ENCODE measurements at places on chromosomes 7 and 10.

DNA sequence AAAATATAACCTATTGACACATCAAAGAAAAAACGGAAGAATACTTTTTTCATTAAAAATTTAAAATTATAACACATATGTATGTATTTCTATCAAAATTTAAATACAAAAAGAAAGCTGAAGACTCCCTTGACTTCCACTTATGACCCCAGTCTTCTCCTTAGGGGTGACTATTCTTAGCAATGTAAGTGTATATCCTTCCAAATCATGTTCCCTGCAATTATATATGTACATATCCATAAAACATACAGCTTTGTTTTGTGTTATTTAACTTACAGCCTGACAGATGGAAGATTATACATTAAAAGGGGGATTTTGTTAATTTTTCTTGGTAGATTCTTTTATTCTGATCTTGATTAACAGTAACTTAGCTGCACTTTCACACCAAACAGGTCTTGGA lies 9.1 kb downstream of the GLUD1 start:
- no peak for DNase-seq

GRCh38 chr7:17150018-17150417 lies 148.4 kb upstream of the AHR start:
- no peak for DNase-seq

DNA sequence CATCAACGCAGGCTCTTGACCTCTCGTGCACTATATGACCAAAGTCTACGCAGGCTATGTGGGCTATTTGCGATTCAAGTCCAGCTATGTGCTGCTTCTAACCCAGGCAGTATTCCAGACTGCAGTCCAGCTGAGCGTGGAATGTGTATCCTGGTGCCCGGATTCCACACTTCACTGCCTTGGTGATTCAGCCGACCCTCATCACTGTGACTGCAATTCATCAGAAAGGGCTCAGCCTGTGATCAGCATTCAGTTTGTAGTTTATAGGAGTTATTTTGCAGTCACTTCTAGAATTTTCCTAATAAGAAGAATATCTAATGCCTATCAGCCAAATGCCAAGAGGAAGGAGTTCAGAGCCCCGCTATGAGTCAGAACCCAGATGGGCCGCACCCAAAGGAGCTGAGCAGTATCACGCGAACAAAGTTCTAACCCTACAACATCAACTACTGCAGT lies 119.8 kb upstream of the LANCL2 start:
- DNase-seq, result no peak

DNA sequence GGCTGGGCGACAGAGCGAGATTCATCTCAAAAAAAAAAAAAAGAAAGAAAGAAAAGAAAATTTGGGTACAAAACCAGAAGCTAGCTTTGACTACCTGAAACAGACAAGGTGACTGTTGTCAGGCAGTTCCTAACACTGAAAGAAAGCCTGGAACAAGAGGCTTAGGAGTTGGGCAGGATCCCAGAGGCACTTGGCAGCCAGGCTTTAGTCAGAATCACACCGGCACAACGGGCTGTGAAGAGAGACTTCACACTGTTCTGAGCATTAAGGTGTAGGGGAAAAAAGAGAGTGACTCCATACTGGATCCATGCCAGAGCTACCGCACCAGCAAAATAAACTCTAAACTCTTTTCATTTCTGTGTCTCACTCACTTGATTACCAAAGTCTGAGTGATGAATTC lies 130.8 kb downstream of the ZNF467 start:
- no peak for DNase-seq

- no peak for DNase-seq
These were observed 227.7 kb upstream of the SEMA3E start for GRCh38 chr7:83876593-83876992.

DNA sequence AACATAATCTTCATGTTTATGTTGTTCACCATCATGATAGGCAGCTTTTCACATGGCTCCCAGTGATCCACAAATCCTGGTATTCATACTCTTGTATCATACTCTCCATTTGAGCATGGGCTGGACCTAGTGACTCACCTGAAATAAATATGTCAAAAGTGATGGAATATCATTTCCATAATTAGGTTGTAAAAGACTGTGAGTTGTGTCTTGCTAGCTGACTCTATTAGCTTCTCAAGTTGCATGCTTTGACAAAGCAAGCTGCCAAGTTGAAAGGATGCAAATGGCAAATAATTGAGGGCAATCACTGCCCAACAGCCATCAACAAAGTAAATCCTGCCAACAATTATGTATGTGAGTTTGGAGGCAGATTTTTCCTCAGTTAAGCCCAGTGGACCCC lies 300.4 kb downstream of the AHR start:
- no peak for DNase-seq

- DNase-seq, result no peak
These were observed 46.6 kb upstream of the PHYHIPL start for GRCh38 chr10:59129867-59130266.

- DNase-seq, result no peak
These were observed 300.9 kb upstream of the AKR1E2 start for GRCh38 chr10:4525103-4525502.

- DNase-seq, result no peak
These were observed 137.3 kb downstream of the CELF2 start for GRCh38 chr10:11154849-11155498.

DNA sequence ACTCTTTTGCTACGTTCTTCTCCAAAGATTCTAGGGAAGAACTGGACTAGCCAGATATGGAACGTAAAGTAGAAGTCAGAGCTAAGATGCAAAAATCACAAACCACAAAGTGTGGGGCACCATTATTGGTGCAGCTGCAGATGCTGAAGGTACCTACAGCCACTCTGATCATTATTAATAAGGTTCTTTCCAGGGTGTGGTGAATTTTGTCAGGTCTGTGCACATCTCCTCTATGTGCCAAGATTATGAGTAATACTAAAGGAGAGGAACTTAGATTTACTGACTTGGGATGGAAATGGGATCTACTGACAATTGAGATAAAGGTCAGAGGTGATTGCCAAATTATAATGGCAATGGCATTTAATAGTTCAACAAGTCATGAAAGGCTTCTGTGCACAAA lies 148.2 kb downstream of the RAPGEF5 start:
- DNase-seq, result no peak

DNA sequence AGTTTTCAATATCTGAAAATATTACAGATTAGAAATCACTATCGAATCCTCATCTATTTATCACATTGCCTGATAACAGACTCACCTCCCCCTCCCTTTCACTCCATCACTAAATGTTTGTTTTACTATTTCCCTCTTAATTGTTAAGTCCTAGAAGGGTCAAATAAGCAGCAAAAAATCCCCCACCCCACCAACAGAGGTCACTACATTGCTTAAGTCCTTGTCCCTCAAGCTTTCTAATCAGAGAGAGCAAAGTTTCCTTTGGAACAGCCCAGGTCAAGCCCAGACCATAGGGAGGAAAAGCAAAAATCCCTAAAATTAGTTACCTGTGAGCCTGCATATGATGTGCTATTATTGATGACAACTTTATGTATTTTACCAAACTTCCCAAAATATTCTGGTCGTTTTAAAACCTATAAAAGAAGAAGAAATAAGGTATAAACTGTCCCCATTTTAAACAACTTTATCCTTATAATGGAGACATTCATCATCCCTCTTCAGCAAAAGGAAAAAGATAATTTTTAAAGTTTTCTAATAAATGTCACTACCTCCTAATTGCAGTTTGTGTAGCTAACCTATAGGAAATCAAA lies 95.0 kb downstream of the CNOT4 start:
- DNase-seq, result no peak

DNA sequence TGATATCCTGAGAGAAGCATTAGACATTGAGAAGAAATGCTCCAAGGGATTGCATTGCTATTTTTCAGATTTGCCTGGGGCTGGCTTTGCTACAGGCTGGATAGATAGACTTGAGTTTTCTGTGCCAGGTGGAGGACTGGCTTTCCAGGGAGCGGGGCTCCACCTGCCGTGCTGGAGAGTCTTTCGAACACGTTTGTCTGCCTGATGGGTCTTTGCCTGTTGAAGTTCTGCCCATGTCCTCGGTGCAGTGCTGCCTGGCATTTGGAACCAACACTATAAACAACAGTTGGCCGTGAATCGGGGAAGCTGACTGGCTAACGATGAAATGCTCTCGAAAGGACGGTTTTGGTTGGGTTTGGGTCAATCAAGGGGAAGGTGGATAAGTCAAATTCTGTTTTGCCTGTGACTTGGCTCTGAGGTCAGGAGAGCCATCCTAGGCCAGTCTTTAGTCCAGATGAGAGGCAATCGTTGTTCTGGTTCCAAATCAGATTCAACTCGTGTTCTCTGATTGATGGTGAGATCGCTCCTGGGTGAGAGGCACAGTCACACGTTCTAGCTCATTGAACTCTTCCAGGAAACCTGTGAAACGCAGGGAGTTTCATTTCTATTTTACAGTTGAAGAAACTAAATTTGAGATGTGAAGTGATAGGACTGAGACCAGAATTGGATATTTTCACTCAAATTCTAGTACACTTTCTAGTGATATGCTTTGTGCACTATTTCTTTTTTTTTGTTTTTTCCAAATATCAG lies 599.0 kb downstream of the TYW1 start:
- no peak for DNase-seq

GRCh38 chr10:24235471-24235870 lies 26.5 kb downstream of the KIAA1217 start:
- no peak for DNase-seq

All from posterior cingulate gyrus (tissue), 11 donors.